ENCODE measurements at places on chromosomes 1 and 21.
A peak's percentile ranks its signal among the peaks of the same experiment; 100 is the strongest.

GRCh38 chr1:116988908-116989307, 12.7 kb upstream of the CD101 start:
- no peak for DNase-seq

DNA sequence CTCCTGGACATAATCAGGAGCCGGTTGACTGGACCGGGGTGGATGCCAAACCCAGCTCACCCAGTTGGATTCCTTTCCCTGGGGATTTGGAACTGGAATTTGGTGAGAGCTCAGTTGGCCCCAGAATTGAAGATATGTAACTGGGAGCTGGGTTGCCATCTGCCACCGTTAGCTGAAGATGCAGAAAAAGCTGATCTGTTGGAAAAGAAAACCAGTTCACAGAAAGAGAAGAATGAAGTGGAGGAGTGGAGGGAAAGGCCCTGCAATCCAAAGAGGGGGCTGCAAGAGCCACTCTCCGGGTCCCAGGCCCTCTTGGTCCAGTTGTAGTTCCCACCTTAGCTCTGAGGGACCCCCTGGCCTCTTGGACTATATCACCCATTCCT, 16.0 kb downstream of the TEX35 start:
- DNase-seq, result no peak

DNA sequence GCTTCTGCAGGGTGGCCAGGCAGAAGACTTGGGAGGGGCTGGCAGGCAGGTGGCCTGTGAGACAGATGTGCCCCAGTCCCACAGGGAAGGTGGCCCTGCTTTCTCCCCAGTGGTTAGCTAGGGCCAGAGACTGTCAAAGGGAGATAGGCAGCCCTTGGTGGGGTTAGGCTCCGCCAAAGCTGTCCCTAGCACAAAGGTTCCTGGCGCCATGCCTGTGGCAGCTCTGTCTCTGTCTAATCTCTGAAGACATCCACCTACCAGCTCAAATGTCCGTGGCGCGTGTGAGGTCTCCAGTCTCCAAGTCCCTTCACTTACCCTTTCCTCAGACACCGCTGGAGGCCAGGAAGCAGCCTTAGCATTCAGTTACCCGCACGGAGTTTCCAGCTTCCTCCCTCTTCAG, 17.7 kb downstream of the TCP10L start:
- DNase-seq, result no peak

- DNase-seq, result no peak
Measured at GRCh38 chr1:189374816-189375215, 1102.8 kb downstream of the BRINP3 start.

DNA sequence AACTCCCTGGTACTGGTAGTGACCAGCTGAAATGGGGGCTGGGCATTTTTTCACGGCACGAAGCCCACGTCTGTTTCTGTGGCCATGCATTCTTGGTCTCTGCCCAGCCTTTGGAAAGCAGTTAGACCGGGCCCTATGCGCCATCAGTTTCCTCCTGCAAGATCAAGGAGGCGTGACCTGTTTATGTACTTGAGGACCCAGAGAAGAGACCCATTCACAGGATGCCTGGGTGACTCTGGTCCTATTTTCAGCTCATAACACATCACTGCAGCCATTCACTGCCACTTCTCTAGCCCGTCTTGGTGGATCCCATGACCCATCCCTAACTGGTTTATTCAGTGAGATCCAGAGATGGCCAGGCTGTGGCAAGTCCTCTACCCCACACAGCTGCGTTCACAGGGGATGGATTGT, 70.4 kb downstream of the SPSB1 start:
- no peak for DNase-seq

GRCh38 chr1:169572187-169572586, 14.1 kb downstream of the F5 start:
- DNase-seq, result no peak

GRCh38 chr1:156677616-156678596, 699 bp upstream of the NES start:
- peak; percentile 94 for DNase-seq

DNA sequence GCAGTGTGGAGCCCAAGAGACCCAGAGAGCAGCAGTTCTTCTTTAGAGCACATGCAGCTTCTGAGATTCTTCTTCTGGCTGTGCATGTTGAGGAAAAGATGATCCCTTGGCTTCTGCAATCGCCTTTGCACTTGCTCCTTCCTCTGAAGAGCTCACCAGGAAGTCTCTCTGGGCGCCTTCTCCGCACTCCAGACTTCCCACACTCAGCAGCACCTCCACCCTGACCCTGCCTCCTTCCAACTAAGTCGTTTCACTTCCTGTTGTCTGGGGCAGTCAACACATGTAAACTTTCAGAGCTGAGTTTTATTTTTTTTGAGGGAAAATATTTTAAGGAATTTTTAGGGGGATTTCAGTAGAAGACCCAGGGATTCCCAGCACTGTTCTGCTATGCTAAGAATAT, 73.4 kb upstream of the F3 start:
- DNase-seq, result no peak

GRCh38 chr1:203672346-203672745, 45.7 kb downstream of the ATP2B4 start:
- DNase-seq, result no peak

DNA sequence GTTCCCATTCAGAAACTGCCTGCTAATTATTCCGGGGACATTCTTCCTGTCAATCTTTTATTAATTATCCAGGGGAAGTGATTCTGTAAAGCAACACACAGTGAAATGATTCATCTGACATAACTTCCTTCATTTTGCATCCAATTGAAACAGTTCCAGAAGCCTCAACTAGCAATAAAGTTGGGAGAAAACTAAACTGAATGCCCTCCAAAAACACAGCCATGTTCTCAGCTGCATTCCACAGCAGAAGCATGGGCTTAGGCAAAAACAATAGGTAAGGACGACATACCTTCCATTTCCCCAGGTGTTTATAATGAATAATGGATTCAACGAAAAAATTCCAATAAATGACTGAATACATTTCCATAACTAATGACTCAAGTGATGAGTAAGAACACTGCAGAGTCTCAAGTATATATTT, 36.9 kb upstream of the TARBP1 start:
- DNase-seq, result peak; percentile 78

- DNase-seq, result no peak
Measured at GRCh38 chr1:38608202-38608864, 251.2 kb downstream of the RRAGC start.

GRCh38 chr21:33070998-33071769, 1.2 kb downstream of the OLIG1 start:
- no peak for DNase-seq

- DNase-seq, result no peak
Measured at GRCh38 chr1:58621391-58621790, 44.3 kb upstream of the TACSTD2 start.

- DNase-seq, result no peak
Measured at GRCh38 chr1:121519042-121519755, 334.4 kb downstream of the SRGAP2C start.

DNA sequence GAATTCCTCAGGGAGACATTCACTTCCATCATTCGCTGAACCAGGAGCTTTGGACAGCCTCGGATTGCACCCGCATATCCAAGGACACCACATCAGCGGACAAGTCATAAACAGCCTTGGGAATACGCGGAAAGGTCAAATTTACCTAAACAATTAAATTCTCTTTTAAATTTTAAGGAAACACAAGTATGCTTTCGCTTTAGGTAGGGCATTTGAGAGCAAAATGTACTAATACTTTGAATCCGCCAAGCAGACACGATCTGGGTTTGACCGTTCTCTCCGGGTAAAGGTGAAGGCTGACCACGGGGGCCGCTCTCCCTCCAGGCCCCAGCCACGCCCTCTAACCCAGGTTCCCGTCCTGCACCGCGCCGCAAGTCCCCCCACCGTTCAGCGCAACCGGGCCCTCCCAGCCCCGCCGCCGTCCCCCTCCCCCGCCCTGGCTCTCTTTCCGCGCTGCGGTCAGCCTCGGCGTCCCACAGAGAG, 479 bp upstream of the ACADM start:
- peak; percentile 55 for DNase-seq

GRCh38 chr1:224517171-224517570, 82.6 kb upstream of the WDR26 start:
- DNase-seq, result no peak

- DNase-seq, result no peak
Measured at GRCh38 chr1:62037274-62037673, 157.4 kb upstream of the L1TD1 start.

DNA sequence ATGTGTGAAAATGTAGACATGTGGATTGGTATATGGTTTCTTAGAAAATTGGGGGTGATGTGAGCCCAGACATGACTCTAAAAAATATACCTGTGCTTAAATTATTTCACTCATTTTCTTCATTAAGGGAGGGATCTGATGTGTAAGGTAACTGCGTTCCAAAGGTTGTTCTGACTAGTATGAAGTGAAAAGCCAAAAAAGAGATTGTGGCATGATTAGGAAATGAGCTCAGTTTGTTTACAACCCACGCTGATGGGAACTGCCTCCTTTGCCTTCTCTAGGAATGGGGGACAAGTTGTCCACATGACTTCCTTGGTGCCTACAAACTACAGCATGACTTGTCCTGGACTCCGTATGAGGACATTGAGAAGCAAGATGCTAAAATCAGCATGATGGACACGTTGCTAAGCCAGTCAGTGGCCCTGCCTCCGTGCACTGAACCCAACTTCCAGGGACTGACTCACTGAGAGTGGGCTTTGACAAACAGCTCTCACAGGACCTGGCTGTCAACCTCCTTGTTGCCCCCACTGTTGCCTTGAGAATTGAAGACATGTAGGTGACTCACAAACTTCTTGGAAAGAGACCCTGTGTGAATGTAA, 8.0 kb downstream of the C1orf50 start:
- DNase-seq, result no peak

- peak; percentile 52 for DNase-seq
Measured at GRCh38 chr21:44958471-44959191, 18.8 kb downstream of the SLX9 start.

DNA sequence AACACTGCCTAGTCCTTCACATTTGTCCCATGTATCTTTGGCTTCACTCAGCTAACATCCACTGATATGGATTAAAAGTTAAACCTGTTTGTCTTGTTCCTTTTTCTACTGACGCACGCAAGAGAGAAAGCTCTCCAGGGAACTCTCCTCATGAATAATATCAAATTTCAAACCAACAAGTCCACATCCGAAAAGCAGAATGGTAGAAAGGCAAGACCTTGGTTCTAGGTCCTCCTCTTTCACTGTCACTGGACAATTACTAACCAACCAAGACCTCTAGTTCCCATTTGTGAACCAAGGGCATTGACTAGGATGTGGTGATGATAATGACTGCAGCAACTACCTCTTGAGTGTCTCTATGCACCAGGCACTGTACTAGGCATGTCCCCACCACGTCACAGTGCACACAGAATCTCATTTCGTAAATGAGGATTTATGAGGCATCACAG, 8.4 kb downstream of the PLPP3 start:
- no peak for DNase-seq

DNA sequence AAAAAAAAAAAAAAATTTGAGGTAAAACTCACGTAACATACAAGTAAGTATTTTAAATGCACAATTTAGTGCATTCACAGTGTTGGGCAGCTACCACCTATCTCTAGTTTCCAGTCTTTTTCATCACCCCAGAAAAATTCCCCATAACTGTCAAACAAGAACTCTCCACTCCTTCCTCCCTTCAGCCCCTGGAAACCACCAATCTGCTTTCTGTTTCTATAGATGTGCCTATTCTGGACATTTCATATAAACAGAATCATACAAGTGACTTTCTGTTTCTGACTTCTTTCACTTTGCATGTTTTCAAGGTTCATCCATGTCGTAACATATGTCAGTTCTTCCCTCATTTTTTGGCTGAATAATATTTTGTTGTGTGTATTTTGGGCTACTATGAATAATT, 24.9 kb upstream of the ETS2 start:
- DNase-seq, result no peak

DNA sequence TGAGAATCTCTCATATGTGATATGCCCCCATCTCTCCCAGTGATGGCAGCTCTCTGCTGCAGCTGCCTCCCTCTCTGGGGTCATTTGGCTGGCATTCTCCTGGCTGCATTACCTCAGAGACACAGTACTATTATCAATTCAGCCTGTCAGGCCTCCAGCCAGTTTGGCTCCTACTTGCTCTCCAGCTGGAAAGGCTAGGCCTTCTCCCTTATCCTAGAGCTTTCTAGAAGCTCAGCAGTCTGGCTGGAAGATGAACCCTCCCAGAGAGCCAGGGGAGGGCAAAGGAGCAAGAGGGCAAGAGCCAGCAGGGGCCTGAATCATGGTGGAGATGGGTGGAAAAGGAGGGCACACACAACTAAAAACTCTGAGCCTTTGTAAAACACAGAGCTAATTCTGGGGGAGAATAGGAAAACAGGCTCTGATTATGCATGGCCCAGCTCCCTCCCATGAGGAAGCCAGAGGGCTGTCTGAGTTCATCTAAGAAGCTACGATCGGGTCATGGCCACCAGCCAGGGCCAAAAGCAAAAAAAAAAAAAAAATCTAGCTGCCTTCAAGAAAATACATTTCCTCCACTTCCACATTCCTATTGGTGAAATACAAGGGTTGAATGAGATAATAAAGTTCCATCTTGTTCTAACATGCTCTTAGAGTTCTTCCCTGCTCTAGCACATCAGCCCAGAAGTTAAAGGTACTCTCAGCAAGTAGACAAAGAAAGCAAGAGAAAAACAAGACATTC, 8.8 kb downstream of the LAMB3 start:
- DNase-seq, result no peak

DNA sequence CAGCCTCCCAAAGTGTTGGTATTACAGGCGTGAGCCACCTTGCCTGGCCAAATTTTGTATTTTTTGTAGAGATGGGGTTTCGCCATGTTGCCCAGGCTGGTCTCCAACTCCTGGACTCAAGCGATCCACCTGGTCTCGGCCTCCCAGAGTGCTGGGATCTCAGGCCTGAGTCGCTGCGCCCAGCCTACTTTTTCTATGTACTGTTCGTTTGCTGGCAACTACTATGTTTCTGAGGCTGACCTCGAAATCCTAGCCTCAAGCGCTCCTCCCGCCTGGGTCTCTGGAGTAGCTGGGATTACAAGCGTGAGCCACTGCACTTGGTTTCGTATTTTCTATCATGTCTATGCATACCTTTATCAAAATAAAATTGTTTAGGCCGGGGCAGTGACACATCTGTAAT, 675 bp upstream of the TEKT2 start:
- no peak for DNase-seq

DNA sequence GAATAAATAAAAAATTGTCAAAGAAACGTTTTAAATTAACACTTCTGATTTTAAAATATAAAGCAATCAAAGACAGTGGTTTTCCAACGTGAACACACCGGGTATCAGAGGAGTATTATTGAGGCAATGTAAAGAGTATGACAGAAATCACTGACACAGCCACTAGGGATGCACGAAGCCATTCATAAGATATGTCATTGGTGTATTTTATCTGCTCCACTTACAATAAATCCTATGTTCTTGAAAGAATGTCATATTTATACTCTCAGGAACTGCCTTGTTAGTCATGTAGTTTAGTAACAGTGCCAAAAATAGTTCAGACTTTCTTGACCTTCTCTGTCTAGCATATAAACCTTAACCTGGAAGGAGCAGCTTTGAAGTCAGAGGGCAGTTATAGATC, 835.0 kb upstream of the NCAM2 start:
- no peak for DNase-seq

- no peak for DNase-seq
Measured at GRCh38 chr1:94912263-94913184, 14.4 kb downstream of the CNN3 start.
